ENCODE measurements at places on chromosomes 5 and 9. TPM values are rescaled to one million over a fixed set of nuclear protein-coding genes. Genes with fewer than 3 reads are reported as not detected.

The TMC1 gene
- polyA plus RNA-seq, result 1.2 TPM

GRCh38 chr9:71737455-71737854, 30.9 kb downstream of the CEMIP2 start:
- DNase-seq, result no peak

The NDUFS4 gene
- polyA plus RNA-seq, result 51.6 TPM

The PAEP gene
- not detected for polyA plus RNA-seq

- no peak for DNase-seq
Measured at GRCh38 chr5:168207450-168208029, 83.9 kb upstream of the WWC1 start.

DNA sequence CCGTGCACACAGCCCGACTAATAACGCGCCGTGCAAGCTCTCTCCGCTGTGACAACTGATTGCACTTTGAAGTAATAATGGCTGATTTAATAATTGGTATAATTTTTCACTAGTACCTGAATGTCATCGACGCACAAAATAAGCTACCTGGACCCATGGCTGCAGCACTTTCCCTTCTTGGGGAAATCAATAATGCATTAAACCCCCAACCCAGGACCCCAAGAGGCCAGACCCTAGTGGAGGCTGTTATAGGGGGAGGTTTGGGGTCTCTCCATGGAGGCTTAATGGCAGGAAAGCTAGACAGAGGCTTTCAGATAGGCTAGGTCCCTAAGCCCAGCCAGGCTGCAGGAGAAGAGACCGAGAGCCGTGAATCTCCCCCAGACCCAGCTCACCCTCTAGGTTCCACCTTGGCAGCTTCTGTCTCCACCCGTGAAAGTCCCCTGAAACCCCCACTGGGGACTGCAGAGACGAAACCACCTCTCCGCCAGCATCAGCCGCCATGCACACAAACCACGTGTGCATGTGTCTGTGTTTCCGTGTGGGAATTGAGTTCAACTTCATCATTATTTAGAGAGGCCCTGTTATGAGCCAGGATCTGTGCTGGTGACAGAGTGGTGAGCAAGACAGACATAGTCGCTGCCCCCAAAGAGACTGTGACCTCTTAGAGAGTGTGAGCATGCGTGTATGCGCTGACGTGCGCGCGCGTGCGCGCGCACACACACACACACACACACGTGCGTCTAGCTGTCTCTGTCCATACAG, 168.6 kb upstream of the MVB12B start:
- DNase-seq, result no peak

The ACOT12 gene
- 0.18 TPM for polyA plus RNA-seq

GRCh38 chr5:178206166-178207101, 2.1 kb downstream of the HNRNPAB start:
- DNase-seq, result no peak

GRCh38 chr5:75460942-75461610, 50.4 kb downstream of the CERT1 start:
- no peak for DNase-seq

The GPBP1 gene
- 34.0 TPM for polyA plus RNA-seq

The TIMD4 gene
- not detected for polyA plus RNA-seq

- DNase-seq, result no peak
Measured at GRCh38 chr9:105473221-105473620, 25.4 kb downstream of the FSD1L start.

DNA sequence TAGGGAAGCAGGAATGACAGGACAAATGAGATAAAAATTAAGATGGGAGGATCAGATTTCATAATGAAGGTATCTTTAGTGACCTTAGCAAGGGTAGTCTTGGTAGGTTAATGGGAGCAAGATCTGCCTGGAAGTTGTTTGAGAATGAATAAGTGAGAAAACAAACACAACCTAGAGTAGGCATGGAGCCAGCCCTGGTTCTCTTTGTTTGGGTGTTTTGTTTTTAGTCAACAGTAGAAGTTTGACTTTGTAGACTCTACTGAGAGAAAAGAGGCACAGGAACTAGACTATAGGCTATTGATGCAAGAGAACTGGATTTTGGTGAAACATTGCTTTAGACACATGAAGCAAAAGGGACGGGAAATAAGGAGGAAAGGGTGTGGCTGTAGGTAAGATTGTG, 40.3 kb downstream of the KCNN2 start:
- no peak for DNase-seq

The CBY3 gene
- not detected for polyA plus RNA-seq

The C9orf50 gene
- polyA plus RNA-seq, result 0.20 TPM

DNA sequence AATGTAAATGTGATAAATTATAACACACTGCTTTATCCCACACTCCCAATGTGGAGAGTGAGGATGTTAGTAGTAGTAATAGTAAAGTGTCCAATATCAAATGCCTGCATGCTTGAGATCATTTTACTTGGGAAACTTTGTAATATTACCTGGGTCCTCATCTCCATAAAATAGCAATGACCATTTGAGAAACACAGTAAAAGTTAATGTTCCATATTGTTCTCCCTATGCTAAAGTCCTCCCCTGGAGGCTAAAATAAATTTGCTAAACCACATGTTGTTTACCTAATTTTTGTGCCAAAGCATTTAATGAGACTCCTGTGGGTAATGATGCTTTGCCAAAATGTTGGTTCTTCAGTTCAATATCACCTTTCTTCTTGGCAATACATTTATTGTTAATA, 291.2 kb downstream of the CDH10 start:
- DNase-seq, result no peak

DNA sequence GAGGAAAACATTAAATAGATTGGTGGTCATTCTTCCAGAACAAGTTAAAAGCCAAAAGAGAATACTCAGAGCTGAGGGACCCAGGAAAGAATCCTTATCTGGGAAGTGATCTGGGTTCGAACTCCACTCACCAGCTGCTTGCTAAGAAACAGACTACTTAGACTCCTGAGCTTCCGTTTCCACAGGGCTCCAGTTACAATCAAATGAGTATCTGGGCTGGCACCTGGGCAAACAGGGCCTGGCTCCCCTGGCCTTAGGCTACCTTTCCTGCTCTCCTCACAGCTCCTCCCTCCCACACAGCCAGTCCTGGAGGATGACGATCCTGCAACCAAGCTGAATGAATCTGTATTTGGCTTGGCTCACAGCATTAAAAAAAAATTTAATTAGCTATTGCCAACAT, 2.5 kb downstream of the MAPK9 start:
- DNase-seq, result no peak

- no peak for DNase-seq
Measured at GRCh38 chr5:106730912-106731311, 939.8 kb downstream of the EFNA5 start.

DNA sequence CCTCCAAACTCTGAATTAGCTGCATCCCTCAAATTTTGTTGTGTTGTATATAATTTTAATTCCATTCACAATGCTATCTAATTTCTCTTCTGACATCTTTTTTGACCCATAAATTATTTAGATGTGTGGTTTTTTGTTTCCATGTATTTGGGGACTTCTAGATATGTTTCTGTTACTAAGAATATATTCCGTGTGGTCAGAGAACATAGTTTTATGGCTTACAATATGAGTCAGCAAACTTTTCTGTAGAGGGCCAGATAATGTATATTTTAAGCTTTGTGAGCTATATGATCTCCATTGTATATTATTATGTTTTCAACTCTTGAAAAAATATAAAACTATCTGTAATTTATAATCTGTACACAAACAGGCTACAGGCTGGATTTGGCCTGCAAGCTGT, 33.4 kb downstream of the MVB12B start:
- DNase-seq, result no peak

- no peak for DNase-seq
Measured at GRCh38 chr5:167413506-167413905, 877.9 kb upstream of the WWC1 start.

The BNC2 gene
- 17.5 TPM for polyA plus RNA-seq

GRCh38 chr9:120299785-120300184, 280.2 kb downstream of the CDK5RAP2 start:
- DNase-seq, result no peak

The MARCOL gene
- not detected for polyA plus RNA-seq

The FOXD4L4 gene
- not detected for polyA plus RNA-seq

- DNase-seq, result no peak
Measured at GRCh38 chr9:71729816-71730526, 38.3 kb downstream of the CEMIP2 start.

The FAM200C gene
- 1.6 TPM for polyA plus RNA-seq

DNA sequence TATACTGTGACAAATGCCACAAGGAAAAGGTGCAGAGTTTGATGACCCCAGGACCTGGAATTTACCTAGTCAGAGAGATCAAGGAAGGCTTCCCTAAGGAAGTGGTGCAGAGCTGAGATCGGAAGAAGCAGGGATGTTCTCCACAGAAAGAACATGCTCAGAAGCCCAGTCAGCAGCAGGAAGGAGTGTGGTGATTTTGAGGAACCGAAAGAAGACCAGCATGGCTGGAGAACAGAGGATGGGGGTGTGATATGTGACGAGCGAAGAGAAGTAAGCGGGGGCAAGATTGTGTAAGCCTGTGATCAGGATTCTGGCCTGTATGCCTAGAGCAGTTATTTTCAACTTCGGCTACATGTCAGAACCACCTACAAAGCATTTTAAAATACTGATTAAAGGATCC, 18.7 kb upstream of the PIK3R1 start:
- no peak for DNase-seq

DNA sequence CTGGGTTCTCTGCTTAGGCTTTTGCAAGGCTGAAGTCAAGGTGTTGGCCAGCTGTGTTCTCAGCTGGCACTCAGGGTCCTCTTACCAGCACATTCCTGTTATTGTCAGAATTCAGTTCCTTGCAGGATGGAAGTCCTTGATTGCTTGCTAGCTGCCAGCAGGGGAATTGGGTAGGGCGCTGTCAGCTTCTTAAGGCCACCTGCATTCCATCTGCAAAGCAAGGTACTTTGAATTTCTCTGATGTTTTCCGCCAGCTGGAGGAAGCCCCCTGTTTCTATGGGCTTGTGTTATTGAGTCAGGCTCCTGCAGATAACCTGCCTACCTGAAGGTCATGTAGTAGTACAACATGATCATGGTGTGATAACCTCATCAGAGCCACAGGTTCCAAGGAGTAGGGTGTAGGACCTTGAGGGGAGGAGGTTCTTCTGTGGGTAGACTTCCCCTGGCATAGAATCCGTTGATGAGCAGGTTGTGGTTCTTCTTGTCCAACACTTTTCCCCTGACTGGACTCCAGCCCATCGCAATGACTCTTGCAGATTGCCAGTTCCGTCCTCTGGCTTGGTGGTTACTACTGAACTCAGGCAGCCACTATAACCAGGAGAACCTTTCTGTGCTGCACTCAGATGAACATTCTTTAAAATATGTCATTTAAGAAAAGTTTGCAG, 6.8 kb downstream of the TENT4A start:
- DNase-seq, result no peak

DNA sequence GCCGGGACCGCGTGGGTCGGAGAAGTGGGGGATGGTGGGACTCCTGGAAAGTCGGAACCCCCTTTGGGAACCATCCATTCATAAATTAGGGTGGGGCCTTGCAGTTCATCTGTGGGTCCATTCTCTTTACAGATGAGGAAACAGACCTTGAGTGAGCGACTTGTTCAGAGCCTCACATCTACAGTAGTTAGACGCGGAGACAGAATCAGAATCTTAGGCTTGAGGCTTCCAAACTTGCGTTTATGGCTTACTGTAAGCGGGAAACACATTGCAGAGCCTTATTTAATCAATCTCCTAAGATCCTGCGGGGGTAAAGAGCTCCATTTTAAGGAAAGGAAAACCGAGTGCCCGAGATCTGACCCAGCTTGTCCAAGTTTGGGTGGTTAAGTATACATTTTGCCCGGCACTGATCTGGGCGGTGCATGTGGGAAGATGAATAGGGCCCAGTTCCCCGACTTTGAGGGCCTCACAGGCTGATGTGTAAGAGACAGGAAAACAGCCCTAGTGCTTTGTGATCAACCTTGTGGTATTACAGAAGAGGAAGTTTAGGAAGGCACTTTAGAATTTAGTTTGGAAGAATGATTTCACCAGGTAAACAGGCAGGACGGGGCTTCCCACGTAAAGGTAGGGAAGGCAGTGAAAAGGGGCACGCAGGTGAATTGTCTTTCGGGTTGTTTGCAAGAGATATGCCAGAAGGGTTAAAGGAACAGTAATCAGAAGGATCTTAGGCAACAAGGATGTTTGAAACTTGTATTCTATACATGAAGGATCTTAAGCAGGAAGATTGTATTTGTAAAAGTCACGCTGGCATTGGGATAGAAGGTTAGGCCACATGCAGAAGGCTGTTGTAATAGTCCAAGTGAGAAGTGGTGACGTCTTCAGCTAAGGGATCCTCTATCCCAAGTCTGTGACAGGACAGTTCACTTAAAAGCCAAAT, 744 bp downstream of the TARS1 start:
- DNase-seq, result no peak

GRCh38 chr9:90018688-90019087, 413.9 kb downstream of the GADD45G start:
- no peak for DNase-seq

- DNase-seq, result no peak
Measured at GRCh38 chr9:107989544-107989943, 500.0 kb upstream of the KLF4 start.

DNA sequence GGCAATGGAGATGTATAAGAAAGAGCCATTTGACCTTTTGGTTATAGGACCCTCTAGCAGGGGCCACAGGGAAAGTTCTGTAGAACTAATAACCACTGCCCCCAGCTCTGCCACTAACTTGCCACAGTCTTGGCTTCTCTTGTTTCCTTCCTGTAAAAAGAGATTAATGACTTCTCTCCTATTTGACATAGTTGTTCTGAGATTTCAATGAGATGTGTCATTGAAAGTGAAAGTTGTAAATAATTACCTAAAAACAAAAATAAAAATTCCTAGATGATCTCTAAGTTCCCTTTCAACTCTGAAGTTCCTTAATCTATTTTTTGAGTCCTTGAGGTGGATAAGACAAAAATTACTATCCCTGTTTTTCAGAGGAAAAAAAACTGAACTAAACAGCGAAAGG, 1.4 kb upstream of the KIF12 start:
- DNase-seq, result no peak

- no peak for DNase-seq
Measured at GRCh38 chr5:178576591-178577351, 13.4 kb downstream of the COL23A1 start.

Data from BJ (cell line).